Liver (tissue), 10 donors: ENCODE measurements at places on chromosomes 1 and 21. TPM values are rescaled to one million over a fixed set of nuclear protein-coding genes. Genes with fewer than 3 reads are reported as not detected.

The BCAN gene
- 0.02 TPM for polyA plus RNA-seq

The CHIT1 gene
- 0.07 TPM for polyA plus RNA-seq

The ZNF678 gene
- polyA plus RNA-seq: 0.76 TPM

The EPRS1 gene
- polyA plus RNA-seq: 36.9 TPM

The SH3BGR gene
- polyA plus RNA-seq: 5.4 TPM

The DCST1 gene
- not detected for polyA plus RNA-seq

The MCOLN3 gene
- polyA plus RNA-seq: 0.21 TPM

The POLR3GL gene
- 23.4 TPM for polyA plus RNA-seq

The FCRLA gene
- polyA plus RNA-seq: 0.06 TPM

The EFNA1 gene
- polyA plus RNA-seq: 236 TPM

The NGF gene
- polyA plus RNA-seq: 2.1 TPM

The TDRD5 gene
- polyA plus RNA-seq: not detected

The SLAMF6 gene
- 0.84 TPM for polyA plus RNA-seq

The MPL gene
- polyA plus RNA-seq: not detected

The LYPLAL1 gene
- 57.4 TPM for polyA plus RNA-seq

The CLDN17 gene
- polyA plus RNA-seq: not detected

The SMYD2 gene
- 19.7 TPM for polyA plus RNA-seq

The B3GALT2 gene
- 0.10 TPM for polyA plus RNA-seq

The AIM2 gene
- 0.33 TPM for polyA plus RNA-seq

The AADACL4 gene
- polyA plus RNA-seq: not detected

The FNBP1L gene
- polyA plus RNA-seq: 5.3 TPM

The OR2T29 gene
- polyA plus RNA-seq: not detected

The CDC20 gene
- 4.9 TPM for polyA plus RNA-seq

The KCNJ10 gene
- 0.53 TPM for polyA plus RNA-seq

The FCRL4 gene
- polyA plus RNA-seq: not detected

The KPRP gene
- not detected for polyA plus RNA-seq

The MAP1LC3C gene
- not detected for polyA plus RNA-seq

The METTL18 gene
- polyA plus RNA-seq: 5.0 TPM

The TBX19 gene
- 0.20 TPM for polyA plus RNA-seq

The CNTN2 gene
- 0.17 TPM for polyA plus RNA-seq
